ENCODE measurements at places on chromosomes 16 and 17.
A peak's percentile ranks its signal among the peaks of the same experiment; 100 is the strongest.

GRCh38 chr17:64500862-64501765, 4.3 kb upstream of the POLG2 start:
- no peak for DNase-seq

DNA sequence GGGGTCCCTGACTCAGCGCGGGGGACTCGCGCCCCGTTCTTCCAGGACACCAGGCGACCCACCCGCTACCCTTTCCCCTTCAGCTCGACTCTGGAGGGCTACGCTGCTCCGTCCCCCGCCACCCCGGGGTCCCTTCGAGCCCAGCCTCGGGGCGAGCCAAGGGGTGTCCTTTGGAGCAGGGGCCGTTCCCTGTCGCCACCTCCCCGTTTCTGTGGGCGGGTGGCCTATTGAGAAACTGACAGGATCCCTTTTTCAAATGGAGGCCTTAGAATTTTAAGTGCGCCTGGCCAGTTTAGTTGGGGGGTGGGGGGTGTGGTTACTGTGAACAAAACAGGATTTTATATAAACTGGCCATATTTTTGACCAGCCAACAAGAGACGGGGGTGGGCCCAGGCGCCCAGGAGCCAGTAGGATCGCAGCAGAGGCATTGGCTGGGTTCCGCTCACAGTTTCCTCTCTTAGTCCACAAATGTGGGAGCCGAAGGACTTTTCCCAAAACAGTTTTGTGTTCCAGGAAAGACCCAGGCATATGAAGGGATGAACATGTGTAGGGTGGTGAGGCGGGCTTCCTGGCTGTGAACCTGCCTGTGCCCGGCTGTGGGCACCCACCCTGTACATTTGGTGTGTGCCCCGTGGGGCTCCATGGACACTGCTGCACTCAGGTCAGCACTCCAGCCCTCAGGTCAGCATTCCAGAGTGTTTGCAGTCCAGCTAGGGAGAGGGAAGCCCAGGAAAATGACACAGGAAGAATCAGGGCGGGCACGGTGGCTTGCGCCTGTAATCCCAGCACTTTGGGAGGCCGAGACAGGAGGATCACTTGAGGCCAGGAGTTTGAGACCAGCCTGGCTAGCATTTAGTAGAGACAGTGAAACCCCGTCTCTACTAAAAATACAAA, 722 bp upstream of the TIMP2 start:
- DNase-seq, result no peak

GRCh38 chr16:47713225-47713595, 252.1 kb downstream of the PHKB start:
- DNase-seq, result no peak

DNA sequence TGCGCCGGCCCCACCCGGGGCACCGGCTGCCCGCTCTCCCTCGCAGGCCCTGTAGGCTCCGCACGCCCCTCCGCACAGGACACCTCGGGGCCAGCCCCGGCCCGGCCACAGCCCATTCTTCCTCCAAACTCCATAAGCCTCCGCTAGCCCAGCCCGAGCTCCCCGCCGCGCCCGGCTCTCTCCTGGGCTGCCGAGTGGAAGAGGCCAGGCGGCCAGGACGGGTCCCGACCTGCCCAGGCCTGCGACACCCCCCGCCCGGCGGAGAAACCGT, 397 bp downstream of the NCOR1 start:
- no peak for DNase-seq

- DNase-seq, result no peak
Observed at GRCh38 chr17:74732042-74732867, 4.8 kb upstream of the RAB37 start.

DNA sequence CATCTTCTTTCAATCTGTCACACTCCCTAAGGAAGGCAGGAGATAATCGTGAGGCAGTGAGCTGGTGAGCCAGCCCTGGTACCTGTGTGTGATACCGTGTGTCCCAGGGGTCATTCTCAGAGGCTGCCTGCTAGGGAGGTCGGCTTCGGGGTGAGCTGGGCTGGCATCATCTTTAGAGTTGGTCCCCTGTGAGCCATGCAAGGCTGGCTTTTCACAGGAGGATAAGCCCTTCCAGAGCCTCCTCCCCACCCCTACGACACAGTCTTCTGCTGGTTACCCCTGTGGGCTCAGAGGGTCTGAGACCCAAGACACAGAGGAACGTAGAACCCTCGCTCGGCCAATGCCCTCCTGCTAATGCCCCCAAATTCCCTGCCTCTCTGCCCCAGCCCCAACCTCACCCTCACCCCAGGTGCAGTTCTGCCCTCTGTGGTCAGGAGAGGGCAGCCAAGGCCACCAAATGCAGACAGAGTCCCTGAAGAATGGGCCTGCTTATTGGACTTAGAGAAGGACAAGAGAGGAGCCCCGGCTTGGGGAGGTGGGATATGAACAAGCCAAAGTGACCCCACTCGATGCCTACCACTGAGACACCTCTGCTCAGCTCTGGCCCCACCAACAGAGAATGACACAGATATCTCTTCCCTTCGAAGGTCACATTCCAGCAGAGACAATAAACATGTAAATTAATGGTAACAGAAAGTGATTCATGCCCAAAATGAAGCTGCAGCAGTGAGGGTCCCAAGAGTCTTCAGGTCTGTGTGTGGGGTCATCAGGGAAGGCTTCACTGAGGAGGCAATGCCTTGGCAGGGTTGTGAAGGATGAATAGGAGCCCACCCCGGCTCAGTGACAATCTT, 80.8 kb upstream of the CCL1 start:
- DNase-seq, result no peak

DNA sequence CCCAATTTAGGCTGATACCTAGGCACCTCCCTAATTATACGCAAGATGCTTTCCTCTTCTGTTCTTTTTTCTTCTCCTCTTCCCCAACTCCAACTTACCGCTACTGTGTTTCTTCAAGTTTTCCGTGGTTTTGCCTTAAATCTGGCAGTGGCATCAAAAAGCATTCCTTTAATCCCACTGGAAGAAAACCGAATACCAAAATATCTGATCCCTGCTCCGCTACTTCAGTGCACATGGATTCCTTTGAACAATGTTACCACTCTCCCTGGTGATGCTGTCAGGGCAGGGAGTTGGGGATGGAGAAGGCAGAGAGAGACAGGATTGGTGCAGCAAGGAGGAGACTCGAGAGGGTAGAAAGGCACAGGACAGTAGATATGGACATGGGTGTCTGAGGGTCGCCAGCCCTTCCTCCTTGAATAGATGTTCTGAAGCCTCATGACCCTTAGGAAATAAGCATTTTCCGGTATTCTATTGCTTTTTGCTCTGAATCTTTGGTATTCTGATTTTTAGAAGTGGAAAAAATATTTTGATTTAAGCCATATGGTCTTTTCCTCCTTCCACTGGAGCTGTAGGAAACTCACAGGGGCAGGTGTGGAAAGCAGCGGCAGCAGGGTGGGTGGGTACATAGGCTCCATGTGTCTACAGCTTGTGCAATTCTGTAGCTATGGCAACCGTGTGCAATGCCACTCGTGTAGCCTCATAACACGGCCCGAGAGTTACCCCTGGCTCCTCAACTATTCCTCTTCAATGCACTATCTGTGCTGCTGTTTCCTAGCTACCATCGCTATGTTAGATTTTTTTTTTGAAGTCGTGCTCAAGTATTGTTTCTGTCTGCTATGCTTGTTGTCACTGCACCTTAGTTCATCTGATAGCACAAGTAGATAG, 32.3 kb upstream of the TANC2 start:
- DNase-seq, result no peak

GRCh38 chr17:63543822-63544420, 6.4 kb upstream of the DCAF7 start:
- DNase-seq, result no peak

GRCh38 chr16:4414187-4414917, 2.0 kb downstream of the CORO7 start:
- peak; percentile 94 for DNase-seq

DNA sequence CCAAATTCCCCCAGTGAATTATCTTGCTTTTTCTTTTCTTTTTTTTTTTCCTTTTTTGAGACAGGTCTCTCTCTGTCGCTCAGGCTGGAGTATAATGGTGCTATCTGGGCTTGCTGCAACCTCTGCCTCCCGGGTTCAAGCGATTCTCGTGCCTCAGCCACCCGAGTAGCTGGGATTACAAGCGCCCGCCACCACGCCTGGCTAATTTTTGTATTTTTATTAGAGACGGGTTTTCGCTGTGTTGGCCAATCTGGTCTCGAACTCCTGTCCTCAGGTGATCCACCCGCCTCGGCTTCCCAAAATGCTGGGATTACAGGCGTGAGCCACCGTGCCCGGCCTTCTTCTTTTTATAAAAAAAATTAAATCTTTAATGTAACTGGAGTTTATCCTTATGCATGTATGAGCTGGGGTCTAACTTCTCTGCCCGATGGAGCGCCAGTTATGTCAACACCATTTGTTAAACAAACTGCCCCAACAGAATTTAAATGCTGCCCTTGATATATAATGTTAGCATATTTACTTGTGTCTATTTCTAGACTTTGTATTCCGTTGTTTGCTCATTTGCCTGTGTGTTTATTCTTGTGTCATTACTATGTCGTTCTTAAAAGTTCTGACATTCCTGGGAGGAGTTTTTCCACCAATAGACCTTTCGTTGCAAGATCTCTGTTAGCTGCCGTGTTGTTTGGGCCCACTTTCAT, 535 bp upstream of the AURKB start:
- no peak for DNase-seq

DNA sequence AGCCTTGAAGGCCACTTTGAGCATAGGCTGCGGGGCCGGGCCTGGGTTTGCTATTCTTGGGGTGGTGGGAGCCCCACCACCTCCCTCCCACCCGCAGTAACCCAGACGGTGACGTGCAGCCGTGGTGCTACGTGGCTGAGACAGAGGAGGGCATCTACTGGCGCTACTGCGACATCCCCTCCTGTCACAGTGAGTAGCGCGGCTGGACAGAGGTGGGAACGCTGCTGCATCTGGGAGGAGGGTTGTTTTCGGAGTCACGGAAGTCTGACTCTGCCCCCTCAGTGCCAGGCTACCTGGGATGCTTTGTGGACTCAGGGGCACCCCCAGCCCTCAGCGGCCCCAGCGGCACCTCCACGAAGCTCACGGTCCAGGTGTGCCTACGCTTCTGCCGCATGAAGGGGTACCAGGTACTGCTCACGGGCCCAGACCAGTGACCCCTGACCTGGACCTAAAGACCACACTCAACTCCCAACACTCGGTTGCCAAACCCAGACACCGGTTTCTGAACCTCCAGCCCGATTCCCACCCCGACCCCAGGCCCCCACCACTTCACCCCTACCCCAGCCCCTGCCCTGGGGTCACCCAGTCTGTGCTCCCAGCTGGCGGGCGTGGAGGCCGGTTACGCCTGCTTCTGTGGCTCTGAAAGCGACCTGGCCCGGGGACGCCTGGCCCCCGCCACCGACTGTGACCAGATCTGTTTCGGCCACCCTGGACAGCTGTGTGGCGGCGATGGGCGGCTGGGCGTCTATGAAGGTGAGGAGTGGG, 2.1 kb downstream of the KREMEN2 start:
- DNase-seq, result no peak

- DNase-seq, result no peak
Observed at GRCh38 chr16:3008690-3009037, 4.1 kb upstream of the CLDN9 start.

DNA sequence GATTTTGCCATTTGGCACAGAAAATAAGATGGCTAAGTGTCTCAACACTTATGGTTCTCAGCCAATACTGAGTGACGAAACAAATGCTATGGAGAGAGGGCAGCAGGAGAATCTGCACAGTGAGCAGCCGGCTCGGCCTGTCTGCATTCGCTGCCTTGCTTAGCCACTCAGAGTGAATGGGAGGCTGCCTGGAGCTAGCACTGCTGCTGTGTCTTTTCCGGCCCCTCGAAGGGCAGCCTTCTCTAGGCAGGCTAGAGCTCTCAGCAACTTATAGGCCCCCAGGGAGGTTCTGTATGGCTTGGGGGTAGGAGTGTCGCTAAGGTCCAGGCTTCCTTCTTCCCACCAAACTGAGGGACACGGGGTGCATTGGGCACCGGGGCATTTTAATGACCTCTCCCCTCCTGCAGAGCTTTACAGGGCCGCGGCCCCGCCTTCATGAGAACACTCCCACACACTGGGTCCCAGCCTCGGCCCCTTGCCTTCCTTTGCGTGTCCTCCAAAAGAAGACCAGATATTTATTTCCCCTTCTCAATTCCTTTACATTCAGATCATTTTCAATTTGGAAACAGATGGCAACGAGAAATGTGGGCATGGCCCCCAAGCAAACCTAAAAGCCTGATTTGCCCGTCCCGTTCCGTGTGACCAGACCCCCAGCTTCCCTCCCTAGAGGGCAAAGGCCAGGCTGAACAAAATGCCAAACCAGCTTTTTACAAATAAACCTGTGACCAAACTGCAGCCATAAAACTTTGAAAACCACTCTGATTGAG, 670.9 kb downstream of the TOX3 start:
- DNase-seq, result no peak

DNA sequence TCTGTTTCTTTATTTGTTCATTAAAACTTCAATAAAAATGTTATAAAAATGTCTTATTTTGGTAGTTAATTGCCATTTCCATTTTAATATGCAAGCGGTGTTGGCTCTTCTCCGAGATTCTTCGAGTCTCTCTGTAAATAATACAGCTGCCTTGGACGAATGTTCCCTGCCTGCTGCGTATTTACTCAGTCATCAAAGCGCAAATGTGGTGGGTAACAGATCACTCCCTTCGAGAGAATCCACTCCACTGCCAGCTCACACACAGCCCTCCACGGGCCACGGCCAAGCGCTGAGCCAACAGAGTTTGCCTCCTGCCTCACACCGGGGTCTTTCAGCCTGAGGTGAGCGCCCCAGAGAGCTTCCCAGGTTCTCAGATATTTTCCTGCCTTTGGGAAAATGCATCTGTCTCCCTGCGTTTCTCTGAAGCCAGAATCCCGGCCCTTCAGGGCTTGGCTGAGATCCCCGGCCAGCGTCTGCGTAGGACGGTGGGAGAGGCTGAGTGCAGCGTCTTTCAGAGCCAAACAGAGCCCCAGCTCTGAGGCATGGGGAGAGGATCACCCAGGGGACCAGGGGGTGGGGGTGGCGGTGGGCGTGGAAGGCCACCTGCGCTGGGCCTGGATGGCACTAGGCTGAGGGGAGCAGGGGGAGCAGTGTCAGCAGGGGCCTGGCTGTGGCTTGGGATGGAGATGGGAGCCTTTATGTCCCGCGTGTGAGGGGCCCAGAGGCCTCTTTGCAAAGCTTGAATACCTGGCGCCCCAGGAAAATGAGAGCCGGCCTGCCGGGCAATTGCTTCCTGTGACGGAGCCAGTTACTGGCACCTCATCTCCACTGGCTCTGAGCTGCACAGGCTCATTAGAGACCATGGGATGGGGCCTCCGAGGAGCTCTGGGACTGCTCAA, 248.7 kb downstream of the RBFOX3 start:
- DNase-seq, result no peak

- no peak for DNase-seq
Observed at GRCh38 chr17:5711344-5711743, 127.0 kb upstream of the NLRP1 start.

- no peak for DNase-seq
Observed at GRCh38 chr17:82577300-82577699, 57.8 kb downstream of the FOXK2 start.
